CD4-positive, alpha-beta T cell treated with Interleukin-15 for 4 hours (primary cell): ENCODE measurements at places on chromosomes 4 and X.

DNA sequence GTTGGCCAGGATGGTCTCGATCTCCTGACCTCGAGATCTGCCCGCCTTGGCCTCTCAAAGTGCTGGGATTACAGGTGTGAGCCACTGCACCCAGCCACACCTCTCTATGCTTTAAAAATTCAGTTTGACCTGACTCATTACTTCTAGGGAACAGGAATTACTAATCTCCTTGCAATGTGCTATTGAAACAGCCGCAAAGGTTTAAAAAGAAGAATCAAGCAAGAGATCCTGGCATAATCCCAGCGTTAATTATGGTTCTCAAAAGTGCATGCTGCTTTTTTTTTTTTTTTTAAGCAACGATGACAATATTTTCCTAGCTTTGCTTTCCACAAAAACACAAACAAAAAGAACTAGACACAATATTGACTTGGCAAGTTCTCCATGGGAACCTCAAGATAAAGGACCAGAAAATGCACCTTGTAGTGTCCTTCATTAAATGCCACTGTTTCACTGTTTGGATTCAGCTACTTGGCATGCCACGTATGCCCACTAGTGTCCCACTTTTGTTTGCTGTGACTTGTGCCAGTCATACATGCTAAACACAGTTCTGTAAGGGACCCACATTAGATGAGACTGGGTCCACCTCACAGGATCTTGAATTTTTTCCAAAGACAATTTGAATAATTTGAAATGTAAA lies 112.6 kb upstream of the PPARGC1A start:
- DNase-seq: no peak

DNA sequence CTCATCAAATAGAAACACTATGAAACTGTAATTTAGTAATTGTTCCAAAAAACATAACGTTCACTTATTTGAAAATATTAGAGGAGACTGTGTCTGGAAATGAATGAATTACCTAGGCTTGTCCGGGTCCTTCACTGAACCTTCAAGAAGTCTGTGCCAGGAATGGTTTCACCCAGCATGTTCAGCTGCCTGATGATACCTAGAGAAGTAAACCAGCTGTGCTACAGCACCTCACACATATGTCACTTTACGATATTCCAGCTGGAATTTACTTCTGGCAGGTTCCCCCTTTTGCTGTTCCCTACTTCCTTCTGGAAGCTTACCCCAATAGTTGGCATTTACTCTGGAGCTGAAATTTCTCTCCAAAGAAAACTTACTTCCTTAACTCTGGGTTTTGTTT lies 906.5 kb downstream of the FAT4 start:
- DNase-seq: no peak

DNA sequence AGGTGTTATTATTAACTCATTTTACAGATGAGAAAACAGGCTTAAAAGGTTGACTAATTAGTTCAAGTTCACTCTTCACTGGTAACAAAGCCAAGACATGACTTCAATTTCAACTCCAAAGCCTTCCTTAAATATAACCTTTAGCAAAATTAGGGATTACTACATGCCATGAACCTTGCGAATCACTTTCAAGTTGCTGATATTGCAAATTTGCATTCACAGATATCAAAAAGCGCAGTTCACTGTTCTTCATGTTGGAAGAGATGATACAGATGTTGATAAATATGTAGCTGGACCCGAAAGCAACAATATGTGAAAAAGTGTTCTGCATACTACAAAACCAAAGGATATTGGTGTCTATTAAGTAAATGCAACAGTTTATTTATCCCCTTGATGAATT lies 210.8 kb upstream of the GYPA start:
- DNase-seq: no peak

GRCh38 chrX:53813670-53814440 lies 127.3 kb upstream of the HUWE1 start:
- no peak for DNase-seq

- no peak for DNase-seq
Measured at GRCh38 chr4:168449719-168450452, 30.4 kb downstream of the DDX60L start.

DNA sequence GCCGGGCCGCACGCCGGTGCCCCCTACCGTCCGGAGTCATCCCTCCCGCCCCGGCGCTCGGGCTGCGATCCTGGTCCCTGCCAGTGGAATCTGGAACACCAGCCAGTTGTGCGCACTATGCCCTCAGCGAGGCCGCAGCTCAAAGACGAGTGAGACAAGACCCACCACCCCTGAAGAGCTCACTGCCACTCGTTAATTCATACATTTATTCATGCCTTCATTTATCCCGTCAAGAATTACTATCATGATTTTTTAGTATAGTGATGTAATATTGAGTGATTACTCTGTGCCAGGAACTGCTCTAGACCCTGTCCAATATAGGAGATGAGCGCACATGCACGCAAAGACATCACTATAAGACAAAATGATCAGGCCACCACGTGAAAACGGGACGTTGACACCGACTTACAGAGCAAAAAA lies 247 bp upstream of the PPA2 start:
- no peak for DNase-seq
